ENCODE measurements at places on chromosomes 1 and 21. TPM values are rescaled to one million over a fixed set of nuclear protein-coding genes. Genes with fewer than 3 reads are reported as not detected.
A peak's percentile ranks its signal among the peaks of the same experiment; 100 is the strongest.

DNA sequence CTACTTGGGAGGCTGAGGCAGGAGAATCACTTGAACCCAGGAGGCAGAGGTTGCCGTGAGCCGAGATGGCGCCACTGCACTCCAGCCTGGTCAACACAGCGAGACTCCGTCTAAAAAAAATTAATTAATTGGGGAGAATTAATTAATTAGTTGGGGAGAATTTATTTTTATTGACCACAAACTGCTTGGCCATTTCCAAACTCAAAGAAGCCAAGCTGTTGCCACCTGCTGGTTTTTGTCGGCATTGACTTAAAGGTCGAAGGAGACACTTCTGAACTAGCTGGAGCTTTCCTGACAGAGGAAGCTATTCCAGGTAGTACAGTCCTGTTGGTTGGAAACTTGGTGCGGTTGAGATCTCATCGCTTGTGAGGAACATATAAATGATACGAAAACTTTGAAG lies 13.1 kb downstream of the MAP1LC3C start:
- no peak for DNase-seq

DNA sequence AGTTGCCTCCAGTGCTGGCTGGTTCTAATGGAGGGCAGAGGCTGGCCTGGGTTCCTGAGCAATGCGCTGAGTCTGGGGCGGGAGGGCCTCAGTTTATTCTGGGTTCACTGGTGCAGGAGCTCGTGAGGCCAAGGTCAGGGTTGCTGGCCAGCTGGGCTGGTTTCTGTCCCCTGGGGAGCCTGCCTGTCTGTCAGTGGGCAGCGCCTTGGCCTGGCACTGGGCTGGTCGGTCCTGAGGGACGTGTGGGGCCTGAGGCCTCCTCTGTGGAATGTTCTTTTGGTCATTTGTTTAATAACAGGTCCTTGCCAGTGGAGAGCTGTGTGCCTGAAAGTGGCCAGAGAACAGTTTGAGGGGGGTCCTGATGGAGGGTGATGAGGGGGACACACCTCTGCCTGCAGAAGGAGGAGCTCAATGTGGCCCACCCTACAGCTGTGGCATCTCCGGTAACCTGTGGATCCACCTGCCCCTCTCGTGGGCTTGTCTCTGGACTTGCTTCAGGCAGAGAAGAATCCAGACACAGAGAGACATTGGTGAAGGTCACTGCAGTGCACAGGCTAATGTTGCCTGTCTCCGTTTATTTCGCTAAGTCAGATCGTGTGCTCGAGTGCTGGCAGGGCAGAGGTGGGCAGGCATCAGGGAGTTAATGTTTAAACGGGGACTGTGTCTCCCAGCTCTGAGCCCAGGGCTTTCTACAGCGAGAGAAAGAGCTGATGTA lies 34.6 kb downstream of the COQ8A start:
- no peak for DNase-seq

Gene GPR153
- 0.73 TPM for total RNA-seq

Gene DNAJC16
- 10.9 TPM for total RNA-seq

DNA sequence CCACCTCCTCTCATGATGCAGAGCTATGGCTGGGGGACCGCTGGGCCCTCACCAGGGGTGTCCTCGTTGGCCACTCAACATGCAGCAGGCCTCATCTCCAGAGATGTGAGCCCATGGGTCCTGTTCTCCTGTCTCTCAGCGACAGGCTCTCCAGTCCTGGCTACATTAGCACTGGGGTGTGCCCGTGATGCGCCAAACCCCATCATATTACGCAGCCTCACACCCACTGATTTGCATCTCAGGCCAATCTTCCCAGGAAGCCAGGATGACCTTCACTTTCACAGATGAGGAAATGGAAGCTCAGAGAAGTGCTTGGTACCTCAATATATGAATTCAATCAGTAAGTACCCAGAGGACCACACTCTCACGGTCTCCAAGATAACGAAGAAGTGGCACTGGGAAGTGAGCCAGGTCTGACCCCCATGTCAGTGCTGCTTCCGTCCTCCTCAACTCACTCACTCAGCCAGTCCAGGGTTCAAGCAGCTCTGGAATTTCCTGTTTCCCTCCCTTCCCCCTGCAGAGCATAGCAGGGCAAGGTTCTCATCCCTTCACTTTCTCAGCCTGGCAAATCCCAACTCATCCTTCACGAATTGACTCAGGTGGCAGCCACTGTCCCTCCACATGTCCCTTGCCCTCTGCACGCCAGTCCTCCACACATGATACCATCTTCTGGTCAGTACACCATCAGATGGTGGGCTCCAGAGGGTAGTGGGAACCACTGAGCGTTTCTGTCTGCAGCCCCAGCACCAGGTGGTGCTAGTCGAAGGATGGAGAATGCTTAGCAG lies 28.9 kb upstream of the EVA1B start:
- DNase-seq: no peak

Gene FCRL1
- not detected for total RNA-seq

- no peak for DNase-seq
These were observed 251.2 kb upstream of the POU3F1 start for GRCh38 chr1:38297842-38298241.

DNA sequence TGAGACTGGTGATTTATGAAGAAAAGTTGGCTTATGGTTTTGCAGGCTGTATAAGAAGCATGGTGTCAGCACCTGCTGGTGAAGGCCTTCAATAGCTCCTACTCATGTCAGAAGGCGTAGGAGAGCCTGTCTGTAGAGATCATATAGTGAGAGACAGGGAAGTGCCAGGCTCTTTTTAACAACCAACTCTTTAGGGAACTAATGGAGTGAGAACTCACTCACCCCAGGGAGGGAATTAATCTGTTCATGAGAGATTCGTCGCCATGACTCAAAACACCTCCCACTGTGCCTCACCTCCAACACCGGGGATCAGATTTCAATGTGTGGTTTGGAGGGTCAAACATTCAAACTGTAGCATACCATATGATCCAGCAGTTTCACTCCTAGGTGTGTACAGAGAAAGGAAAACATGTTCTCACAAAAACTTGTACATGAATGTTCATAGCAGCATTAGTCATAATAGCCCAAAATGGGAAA lies 72.6 kb downstream of the TTC3 start:
- DNase-seq: no peak

- DNase-seq: no peak
These were observed 3.2 kb downstream of the GSTM2 start for GRCh38 chr1:109671067-109671466.

DNA sequence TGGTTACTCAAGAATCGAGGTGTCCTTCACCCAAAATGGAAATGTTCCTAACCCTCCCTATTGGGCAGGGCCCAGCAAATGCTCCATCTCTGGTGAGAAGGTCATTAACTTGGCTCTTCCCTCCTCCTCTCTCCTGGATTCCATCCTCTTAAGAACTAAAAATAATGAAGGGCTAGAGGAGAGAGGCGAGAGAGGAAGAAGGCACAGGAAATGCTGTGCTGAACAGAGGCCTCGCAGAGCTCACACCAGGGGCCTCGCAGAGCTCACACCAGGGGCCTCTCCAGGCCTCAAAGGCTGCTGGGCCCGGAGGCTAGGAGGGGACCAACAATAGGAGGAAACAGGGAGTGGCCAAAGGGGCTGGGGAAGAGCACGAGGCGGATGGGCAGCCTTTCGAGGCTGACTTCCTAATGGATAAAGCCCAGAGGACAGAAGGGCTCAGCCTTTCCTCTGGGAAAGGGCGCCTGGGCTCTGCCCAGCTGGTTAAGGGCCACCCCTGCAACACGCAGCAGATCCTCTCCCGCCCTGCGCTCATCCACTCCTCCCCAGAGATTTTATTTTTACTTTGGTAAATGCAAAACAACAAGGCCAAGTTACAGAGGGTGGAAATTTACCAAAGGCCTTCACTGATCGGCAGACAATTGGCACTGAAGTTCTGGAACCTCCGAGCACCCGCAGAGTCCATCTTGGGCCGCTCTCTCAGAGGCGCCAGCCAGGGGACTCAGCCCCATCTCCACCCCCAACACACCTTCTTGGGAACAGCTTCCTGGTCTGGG lies 78.5 kb downstream of the ITPKB start:
- no peak for DNase-seq

GRCh38 chr1:244200596-244200995 lies 149.5 kb downstream of the ZBTB18 start:
- DNase-seq: no peak

Gene CFHR3
- not detected for total RNA-seq

Gene ZBTB48
- 25.8 TPM for total RNA-seq

DNA sequence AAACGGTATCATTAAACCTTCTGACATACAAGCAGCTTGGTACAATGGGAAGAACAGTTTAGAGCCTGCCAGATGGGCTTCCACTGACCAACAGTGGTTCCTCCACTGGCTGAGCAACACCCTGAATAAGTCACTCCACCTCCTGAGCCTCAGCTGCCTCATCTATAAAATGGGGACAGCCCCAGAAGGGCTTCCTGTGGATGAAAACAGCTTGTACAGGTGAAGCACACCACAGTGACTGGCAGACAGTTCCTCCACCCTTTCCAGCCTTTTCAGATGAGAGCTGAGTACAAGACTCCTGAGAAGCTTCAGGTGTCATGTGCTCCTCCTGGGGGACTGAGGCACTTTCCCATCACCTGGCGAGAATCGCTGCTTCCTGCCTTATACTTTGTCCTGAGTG lies 2.1 kb downstream of the CAPZB start:
- no peak for DNase-seq

- peak; percentile 46 for DNase-seq
These were observed 488 bp downstream of the SLC35D1 start for GRCh38 chr1:67053535-67053784.

- DNase-seq: peak; percentile 65
These were observed at the start of gene IRF6 for GRCh38 chr1:209805875-209806760. TSS of gene IRF6 (minus strand) at chr1:209806142. CDS start at chr1:209801413, 4,729 bp downstream.

Gene HSPB7
- total RNA-seq: not detected

DNA sequence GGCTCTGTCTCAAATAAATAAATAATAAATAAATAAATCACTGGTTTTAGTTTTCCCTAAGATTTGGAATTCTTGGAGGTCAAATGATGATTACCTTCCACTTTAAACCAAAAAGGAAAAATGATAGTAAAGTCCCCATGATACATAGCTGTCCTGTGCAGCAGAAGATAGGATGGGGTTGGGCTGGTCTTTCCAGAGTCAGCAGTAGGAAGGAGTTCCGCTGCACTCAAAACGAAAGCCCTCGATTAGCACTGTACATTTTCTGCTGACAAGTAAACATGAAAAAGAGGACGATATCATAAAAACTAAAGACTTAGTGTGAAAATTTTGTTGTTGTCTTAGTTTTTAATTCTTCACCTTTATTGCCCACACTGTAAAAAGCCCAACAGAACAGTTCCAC lies 79.7 kb downstream of the ATP5PO start:
- no peak for DNase-seq

Gene SAMD11
- total RNA-seq: not detected

GRCh38 chr1:237888143-237888542 lies 2.6 kb downstream of the ZP4 start:
- DNase-seq: no peak

Gene RHD
- not detected for total RNA-seq

- peak; percentile 28 for DNase-seq
These were observed 78.1 kb downstream of the DHRS3 start for GRCh38 chr1:12539705-12540579.

- DNase-seq: no peak
These were observed 204.5 kb upstream of the LRRC7 start for GRCh38 chr1:69363236-69363635.

Gene MNDA
- not detected for total RNA-seq

- DNase-seq: no peak
These were observed 58.0 kb downstream of the SDCCAG8 start for GRCh38 chr1:243313635-243314536.

Gene NUDT4B
- not detected for total RNA-seq

DNA sequence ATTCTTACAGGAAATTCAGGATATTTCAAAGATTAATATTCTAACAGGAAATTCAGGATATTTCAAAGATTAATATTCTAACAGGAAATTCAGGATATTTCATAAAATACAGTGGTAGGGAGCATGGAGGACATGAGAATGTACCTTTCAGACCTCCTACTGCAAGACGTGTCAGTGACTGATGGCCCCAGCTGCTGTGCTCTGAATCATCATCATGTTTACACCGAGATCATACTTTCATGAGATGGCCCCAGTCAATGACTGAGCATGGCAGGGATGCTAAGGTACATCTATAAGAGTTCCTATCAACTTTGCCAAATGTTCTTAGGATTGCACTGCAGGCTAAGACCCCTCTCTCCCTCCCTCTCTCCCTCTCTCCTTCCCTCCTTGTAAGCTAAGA lies 69.0 kb downstream of the HFM1 start:
- no peak for DNase-seq

DNA sequence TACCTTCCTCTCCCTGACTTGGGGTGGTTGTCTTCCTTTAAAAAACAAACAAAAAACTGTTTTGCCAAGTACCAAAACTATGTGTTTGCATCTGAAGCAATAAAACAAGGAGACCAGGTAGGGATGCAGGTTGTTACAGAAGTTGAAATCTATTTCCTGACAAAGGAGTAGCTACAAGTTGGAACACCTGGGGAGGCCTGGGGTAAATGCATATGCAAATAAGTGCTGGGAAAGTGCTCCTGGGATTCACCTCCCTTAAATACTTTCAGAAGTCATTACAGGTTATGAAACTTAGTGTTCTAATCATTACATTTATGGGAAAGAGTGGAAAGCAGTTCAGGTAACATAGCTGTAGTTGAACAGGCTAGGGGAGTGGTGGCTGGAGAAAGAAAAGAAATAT lies 1.9 kb upstream of the TSNAX start:
- DNase-seq: no peak

DNA sequence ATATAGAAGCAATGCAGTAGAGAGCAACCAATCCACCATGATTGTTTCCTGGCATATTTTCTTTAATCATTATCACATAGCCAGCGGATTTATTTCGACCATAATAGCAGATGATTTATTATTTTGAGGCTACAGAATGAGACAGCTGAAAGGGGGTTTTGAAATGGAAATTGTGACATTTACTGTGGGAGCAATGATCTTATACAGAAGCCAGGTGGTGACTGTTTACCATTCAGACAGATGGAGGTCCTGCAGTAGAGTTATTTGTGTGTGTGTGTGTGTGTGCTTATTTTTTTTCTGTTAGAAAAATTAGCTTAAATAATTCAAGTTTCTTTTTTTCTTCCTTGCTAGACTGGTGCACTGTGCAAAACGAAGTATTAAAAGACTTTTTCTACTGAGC lies 1784.5 kb downstream of the MRPL39 start:
- no peak for DNase-seq

Gene COL8A2
- 0.23 TPM for total RNA-seq

DNA sequence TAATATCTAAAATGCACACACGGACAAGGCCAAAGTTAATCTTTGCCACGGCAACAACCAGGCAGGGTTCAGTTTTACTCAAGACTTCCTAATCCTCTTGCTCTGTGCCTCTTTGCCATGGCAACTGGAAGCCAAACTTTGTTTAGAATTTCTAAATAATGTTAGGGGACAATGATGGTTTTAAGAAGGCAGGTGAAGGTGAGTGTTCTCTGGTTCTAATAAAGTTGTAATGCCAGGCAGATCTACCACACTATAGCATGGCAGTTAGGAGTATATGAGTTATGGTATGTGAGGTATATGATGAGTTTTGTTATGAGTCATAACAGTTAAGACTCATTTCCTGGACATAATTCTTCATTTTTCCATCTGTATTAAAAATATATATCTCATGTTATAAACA lies 2.7 kb downstream of the PTPRC start:
- no peak for DNase-seq

GRCh38 chr1:235617808-235618207 lies 31.8 kb downstream of the GNG4 start:
- no peak for DNase-seq

- no peak for DNase-seq
These were observed 341 bp upstream of the TMEM61 start for GRCh38 chr1:54980046-54980527.
